ENCODE measurements at places on chromosomes 1 and 21.
A peak's percentile ranks its signal among the peaks of the same experiment; 100 is the strongest.

GRCh38 chr1:8370046-8370881, 52.4 kb downstream of the SLC45A1 start:
- no peak for DNase-seq

- DNase-seq: peak; percentile 58
Observed at GRCh38 chr1:26697978-26698849, 2.4 kb downstream of the ARID1A start.

GRCh38 chr1:1075148-1075935, 1.2 kb upstream of the RNF223 start:
- no peak for DNase-seq

DNA sequence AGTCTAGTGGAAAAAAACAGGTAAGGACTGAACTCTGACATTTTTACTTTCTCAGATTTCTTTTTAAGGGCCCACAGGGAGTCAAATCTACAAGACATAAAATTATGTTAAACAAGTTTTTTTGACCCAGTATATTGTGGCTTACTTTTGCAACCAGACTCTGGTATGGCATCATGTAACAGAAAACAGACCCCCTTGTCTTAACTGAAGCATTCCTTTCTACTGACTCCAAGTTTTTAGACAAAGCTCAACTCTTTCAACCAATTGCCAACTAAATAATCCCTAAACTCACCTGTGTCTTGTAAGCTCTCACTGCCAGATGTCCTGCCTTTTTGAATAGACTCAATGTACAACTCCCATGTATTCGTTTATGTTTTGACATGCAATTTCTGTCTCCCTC, 64.3 kb downstream of the FASLG start:
- no peak for DNase-seq

DNA sequence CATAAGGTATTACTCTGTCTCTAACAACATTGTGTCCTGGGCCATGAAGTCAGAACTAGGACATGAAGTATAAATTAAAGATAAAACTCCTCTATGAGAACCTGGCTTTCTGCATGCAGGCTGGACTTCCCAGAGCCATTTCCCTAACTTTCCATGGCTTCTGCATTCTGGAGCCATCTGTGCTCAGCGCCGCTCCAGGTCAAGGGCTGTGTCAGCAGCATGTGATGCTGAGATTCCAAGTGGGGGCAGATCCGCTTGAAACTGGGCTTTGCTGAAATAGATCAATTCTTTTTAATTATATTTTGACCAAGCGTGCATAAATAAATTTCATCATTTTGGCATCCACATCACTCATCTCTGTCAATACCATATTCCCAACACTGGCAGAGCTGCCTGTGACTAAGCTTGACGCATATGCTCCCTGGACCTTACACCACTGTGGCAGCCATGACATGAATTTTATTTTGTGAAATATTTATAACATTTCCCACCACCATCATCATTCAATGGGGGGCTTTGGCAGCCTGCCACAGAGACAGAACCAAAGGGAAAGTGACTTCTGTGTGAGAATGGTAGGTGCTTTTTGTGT, 110.4 kb upstream of the KCNK1 start:
- DNase-seq: no peak

GRCh38 chr21:26842974-26843932, 2.0 kb downstream of the ADAMTS1 start:
- peak; percentile 75 for DNase-seq

- no peak for DNase-seq
Observed at GRCh38 chr21:25191141-25191540, 416.1 kb downstream of the MRPL39 start.
